ENCODE measurements at places on chromosomes 6 and 20. TPM values are rescaled to one million over a fixed set of nuclear protein-coding genes. Genes with fewer than 3 reads are reported as not detected.

The BPIFB1 gene
- total RNA-seq = 1.8 TPM

The DEFB124 gene
- not detected for total RNA-seq

The CARMIL1 gene
- total RNA-seq = 17.2 TPM

The PEX6 gene
- 35.9 TPM for total RNA-seq

The C20orf141 gene
- total RNA-seq = not detected

The SERPINB1 gene
- total RNA-seq = 31.2 TPM

The PDE7B gene
- 5.1 TPM for total RNA-seq

The TOP1 gene
- total RNA-seq = 84.6 TPM

The CTSA gene
- total RNA-seq = 174 TPM

The PRPH2 gene
- total RNA-seq = not detected

The IRAK1BP1 gene
- total RNA-seq = 4.4 TPM

The TOX2 gene
- 1.5 TPM for total RNA-seq

The RGS19 gene
- total RNA-seq = 9.5 TPM

The BMP7 gene
- 287 TPM for total RNA-seq

The GPR6 gene
- total RNA-seq = not detected

The SGK2 gene
- total RNA-seq = 9.9 TPM

The ZSCAN23 gene
- 11.2 TPM for total RNA-seq

The HCK gene
- total RNA-seq = not detected

- peaks cover 18% of the 10 kb centered on the region for H3K4me1 ChIP-seq
- H3K27ac ChIP-seq = no peak overlapping the region
- no peak overlapping the region for H3K4me3 ChIP-seq
- peaks cover 3% of the 10 kb centered on the region for H3K27me3 ChIP-seq
Observed at GRCh38 chr6:133333852-133334251, 92.7 kb downstream of the EYA4 start.

DNA sequence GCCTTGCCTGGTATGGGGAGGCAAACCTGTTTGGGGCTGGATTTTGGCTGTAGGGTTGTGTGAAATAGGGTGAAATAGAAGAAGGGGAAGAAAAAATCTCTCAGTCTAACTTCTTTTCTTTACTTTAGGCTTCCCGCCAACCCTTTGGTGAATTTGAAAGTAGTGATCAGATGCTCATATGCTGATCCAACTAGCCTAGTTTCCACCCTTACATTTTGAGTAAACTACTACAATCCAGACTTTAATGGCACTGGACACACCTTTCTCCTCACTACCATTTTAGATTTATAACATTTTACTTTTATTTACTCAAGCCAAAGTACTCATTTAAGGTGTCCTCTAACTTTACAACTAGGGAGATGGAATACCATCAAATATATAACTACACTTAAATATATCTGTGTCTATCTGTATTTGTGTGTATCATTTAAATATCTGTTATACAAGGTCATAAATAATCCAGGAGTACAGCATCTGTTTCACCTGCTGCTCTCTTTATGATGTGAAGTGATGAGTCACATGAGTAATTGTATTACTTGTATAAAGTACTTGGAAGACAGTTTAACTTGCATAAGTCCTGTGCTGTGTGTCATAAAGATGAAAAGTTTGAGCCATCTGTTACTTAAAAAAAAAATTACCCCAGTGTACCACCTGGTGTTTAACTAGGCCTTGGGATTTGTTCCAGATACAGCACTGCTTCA, 172.1 kb downstream of the CDKAL1 start:
- no peak for DNase-seq
- no peak overlapping the region for H3K4me3 ChIP-seq
- peaks cover 21% of the 10 kb centered on the region for H3K4me1 ChIP-seq

DNA sequence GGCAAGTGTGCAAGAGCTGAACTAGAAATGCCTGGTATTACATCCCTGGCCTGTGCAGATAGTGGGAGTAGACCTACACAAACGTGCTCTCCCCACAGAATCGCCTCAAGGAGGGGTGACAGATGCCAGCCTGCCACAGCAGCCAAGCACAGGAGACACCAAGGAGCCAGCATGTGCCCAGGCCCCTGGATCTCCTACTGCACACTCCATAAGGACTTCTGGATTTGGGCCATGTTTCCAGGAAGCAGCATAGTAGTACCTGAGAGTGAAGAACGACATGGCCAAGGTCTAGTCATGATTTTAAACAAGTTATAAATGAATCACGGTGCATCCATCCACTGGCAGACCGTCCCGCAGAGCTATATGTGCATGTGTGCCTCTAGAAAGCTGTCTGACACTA, 232.2 kb downstream of the SYNDIG1 start:
- peak; percentile 32 for DNase-seq
- H3K27me3 ChIP-seq = peaks cover 10% of the 10 kb centered on the region
- no peak overlapping the region for H3K4me3 ChIP-seq
- no peaks in the 10 kb centered on the region for H3K4me1 ChIP-seq
- no peaks in the 10 kb centered on the region for H3K36me3 ChIP-seq

GRCh38 chr6:113461153-113461932, 395.8 kb upstream of the MARCKS start:
- DNase-seq = no peak
- H3K27me3 ChIP-seq = no peaks in the 10 kb centered on the region
- peaks cover 24% of the 10 kb centered on the region for H3K4me1 ChIP-seq
- no peak overlapping the region for H3K27ac ChIP-seq
- no peaks in the 10 kb centered on the region for H3K36me3 ChIP-seq

DNA sequence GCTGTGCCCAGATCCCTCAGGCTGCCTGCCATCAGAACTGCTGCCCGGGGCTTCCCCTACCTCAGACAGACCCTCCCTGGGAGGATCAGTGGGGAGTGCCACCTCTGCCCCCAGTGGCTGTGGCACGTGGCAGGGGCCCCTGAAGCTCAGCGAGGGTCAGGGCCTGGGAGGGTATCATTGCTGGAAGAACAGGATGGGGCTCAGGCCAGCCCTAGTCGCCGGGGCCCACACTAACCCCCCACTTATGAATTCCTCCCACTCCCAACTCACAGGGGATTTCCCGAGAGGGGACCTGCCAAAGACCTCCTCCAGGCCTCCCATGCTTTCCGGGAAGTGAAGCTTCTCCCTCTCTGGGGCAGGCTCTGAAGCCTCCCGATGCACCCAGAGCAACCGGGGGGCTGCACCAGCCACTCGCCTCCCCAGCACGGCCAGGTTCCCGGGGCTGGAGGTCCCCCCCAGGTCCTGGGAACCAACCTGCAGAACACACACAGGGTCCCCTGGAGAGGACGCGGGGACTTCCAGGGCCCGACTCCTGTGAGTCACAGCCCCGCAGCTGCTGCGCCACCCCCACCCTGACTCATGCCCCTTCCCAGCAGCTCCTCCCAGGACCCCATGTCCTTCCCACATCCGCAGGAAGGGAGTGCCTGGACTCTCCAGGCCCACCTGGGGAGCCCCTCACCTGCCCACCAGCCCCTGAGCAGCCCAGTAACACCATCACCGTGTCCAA, 2.5 kb downstream of the TNFRSF6B start:
- H3K4me3 ChIP-seq = no peak overlapping the region
- no peak for DNase-seq
- no peaks in the 10 kb centered on the region for H3K36me3 ChIP-seq

DNA sequence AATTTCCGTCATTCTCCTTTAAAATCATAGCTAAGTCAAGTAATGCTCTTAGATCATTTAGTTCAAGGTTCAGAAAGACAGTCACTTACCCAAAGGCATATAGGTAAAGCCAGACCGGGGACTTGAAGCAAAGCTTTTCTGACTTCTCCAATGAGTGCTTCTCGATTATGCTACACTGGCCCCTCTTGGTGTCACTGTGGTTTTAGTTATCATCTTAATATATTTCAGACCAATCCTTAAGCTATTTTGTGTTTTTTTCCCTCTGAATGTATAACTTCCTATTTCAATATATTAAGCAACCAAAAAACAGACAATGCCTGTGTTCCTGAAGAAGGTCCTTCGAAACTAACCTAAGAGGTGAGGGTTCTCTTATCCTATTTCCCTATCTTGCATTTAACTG, 3.9 kb downstream of the PRDM1 start:
- peaks cover 23% of the 10 kb centered on the region for H3K27me3 ChIP-seq
- H3K4me1 ChIP-seq = peaks cover 43% of the 10 kb centered on the region
- H3K4me3 ChIP-seq = peak overlapping the region; percentile 78

- peaks cover 78% of the 10 kb centered on the region for H3K27me3 ChIP-seq
- no peaks in the 10 kb centered on the region for H3K4me1 ChIP-seq
- peak overlapping the region; percentile 89 for H3K27ac ChIP-seq
- DNase-seq = no peak
- H3K4me3 ChIP-seq = peak overlapping the region; percentile 89
- H3K36me3 ChIP-seq = peaks cover 4% of the 10 kb centered on the region
Observed at GRCh38 chr6:31270788-31271640, 878 bp downstream of the HLA-C start.

DNA sequence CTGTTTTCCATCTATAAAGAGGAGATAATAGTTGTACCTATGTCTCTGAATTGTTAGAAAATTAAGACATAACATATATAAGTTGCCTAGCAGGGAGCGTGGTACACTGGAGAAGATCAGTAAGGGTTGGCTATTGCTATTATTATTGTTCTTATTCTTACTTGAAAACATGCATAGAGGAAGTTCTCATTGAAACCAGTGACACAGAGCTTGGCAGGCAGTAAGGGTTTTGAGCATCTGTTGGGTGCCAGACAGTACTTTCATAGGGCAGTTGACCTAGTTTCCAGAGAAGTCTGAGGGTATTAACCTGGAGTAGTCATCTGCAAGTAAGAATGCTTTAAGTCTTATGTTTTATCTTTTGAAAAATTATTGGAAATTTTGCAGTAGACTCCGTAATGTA, 13.3 kb upstream of the SGK1 start:
- no peaks in the 10 kb centered on the region for H3K4me1 ChIP-seq
- no peak for DNase-seq
- no peak overlapping the region for H3K4me3 ChIP-seq
- no peaks in the 10 kb centered on the region for H3K36me3 ChIP-seq

GRCh38 chr6:64459411-64459944, 823.9 kb downstream of the PHF3 start:
- no peak overlapping the region for H3K4me3 ChIP-seq
- no peaks in the 10 kb centered on the region for H3K4me1 ChIP-seq
- no peak for DNase-seq
- H3K36me3 ChIP-seq = no peaks in the 10 kb centered on the region

DNA sequence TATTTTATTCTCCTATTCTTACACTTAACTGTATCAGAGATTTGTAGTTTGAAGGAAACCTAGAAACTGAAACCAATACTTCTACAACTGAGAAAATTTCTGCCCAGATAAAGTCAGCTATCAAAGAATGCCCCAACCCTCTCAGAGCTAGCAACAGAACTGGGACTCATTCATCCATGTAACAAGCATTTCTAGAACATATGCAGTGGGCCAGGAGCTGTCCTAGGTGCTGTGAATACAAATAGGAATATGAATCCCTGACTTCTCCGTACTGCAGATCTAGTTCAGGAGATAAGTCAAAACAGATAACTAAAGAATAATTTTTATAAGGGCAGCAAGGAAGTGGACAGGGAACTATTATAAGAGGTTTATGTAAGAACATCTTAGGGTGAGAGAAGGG, 654.1 kb upstream of the NOX3 start:
- no peaks in the 10 kb centered on the region for H3K4me1 ChIP-seq
- DNase-seq = no peak
- H3K4me3 ChIP-seq = no peak overlapping the region
- H3K27me3 ChIP-seq = peaks cover 2% of the 10 kb centered on the region
- H3K27ac ChIP-seq = no peak overlapping the region

- no peaks in the 10 kb centered on the region for H3K27me3 ChIP-seq
- peak overlapping the region; percentile 60 for H3K4me3 ChIP-seq
- peaks cover 5% of the 10 kb centered on the region for H3K36me3 ChIP-seq
- no peak for DNase-seq
- H3K4me1 ChIP-seq = peaks cover 31% of the 10 kb centered on the region
Observed at GRCh38 chr6:142378138-142378875, 76.5 kb downstream of the ADGRG6 start.

DNA sequence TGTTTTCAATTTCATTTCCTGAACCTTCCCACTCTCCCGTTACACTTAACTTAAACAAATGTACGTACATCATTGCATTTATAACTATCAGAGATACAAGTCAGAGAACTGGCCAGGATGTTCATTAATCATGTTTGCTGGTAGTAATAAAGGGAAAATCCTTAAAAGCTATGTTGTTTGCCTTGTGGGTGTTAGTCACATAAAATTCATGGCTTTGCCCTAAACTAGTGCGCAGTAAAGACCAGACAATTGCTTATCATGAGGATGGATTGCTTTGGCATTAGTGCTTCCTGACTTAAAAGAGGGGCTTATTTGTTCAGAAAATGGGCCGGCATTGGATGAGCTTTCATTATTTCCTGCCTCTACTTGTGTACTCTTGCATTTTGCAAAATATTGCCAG, 1037.3 kb upstream of the FLRT3 start:
- H3K27me3 ChIP-seq = peaks cover 10% of the 10 kb centered on the region
- H3K4me1 ChIP-seq = peaks cover 12% of the 10 kb centered on the region
- DNase-seq = no peak
- no peaks in the 10 kb centered on the region for H3K36me3 ChIP-seq

GRCh38 chr6:28683945-28684538, 158.4 kb downstream of the GPX5 start:
- H3K27ac ChIP-seq = no peak overlapping the region
- H3K27me3 ChIP-seq = peaks cover 48% of the 10 kb centered on the region
- H3K4me3 ChIP-seq = peak overlapping the region; percentile 23
- no peaks in the 10 kb centered on the region for H3K36me3 ChIP-seq

- no peaks in the 10 kb centered on the region for H3K4me1 ChIP-seq
- H3K36me3 ChIP-seq = peaks cover 46% of the 10 kb centered on the region
- H3K27ac ChIP-seq = no peak overlapping the region
- DNase-seq = no peak
- H3K27me3 ChIP-seq = no peaks in the 10 kb centered on the region
- H3K4me3 ChIP-seq = no peak overlapping the region
Observed at GRCh38 chr6:111456208-111456607, 26.8 kb downstream of the REV3L start.

GRCh38 chr6:145151624-145152023, 583.7 kb downstream of the EPM2A start:
- no peaks in the 10 kb centered on the region for H3K36me3 ChIP-seq
- H3K27ac ChIP-seq = no peak overlapping the region
- H3K27me3 ChIP-seq = peaks cover 3% of the 10 kb centered on the region
- no peak for DNase-seq
- no peak overlapping the region for H3K4me3 ChIP-seq
- peaks cover 8% of the 10 kb centered on the region for H3K4me1 ChIP-seq

DNA sequence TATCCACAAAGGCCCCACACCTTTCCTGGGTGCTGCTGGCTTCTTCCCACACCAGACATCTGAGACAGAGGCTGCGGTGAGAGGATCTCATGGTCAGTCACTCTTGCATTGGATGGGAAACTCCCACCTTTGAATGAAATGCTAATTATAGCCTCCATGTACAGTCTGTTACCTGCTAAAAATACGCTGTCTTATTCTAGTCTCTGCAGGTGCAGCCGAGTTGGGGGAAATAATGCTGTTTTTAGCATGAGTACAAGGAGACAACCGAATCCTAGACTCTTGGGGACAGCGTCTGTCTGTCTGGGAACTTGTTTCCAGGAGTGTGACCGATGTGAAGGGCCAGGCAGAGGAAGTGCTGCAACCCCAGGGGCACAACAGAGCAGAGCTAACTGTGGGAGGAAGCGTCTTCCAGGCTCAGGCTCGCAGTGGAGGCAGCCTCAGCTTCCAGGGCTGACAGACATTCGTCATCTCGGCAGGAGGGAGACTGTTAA, 286.2 kb downstream of the PREX1 start:
- peaks cover 34% of the 10 kb centered on the region for H3K4me1 ChIP-seq
- H3K27me3 ChIP-seq = peaks cover 23% of the 10 kb centered on the region
- H3K36me3 ChIP-seq = no peaks in the 10 kb centered on the region
- H3K27ac ChIP-seq = no peak overlapping the region

- H3K4me3 ChIP-seq = no peak overlapping the region
- no peak for DNase-seq
- no peak overlapping the region for H3K27ac ChIP-seq
- H3K36me3 ChIP-seq = peaks cover 4% of the 10 kb centered on the region
Observed at GRCh38 chr6:17908831-17909230, 78.6 kb downstream of the KIF13A start.

All from type B pancreatic cell (in vitro differentiated cells).